ENCODE measurements at places on chromosomes 7 and 10.
A peak's percentile ranks its signal among the peaks of the same experiment; 100 is the strongest.

DNA sequence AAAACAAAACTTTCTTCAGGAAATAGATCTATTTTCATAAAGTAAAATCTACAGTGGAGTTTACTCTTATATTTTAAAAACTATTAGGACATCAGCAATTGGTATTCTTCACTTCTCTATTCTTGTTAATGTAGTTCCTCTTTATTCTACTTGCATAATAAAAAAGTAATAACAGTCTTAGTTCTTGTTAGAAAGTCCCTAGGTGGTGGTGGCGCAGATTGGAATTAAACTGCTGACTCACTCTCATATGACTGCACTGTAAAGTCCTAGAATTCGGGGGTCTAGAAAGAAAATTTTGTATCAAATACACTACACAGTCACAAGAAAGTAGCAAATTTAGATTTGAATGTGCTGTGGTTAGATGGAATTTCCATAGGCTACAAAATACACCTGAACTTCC, 44.6 kb upstream of the TES start:
- no peak for DNase-seq

GRCh38 chr10:63683223-63683622, 162.0 kb downstream of the REEP3 start:
- DNase-seq: no peak

GRCh38 chr10:69716711-69717560, 84.8 kb upstream of the COL13A1 start:
- peak; percentile 79 for DNase-seq

DNA sequence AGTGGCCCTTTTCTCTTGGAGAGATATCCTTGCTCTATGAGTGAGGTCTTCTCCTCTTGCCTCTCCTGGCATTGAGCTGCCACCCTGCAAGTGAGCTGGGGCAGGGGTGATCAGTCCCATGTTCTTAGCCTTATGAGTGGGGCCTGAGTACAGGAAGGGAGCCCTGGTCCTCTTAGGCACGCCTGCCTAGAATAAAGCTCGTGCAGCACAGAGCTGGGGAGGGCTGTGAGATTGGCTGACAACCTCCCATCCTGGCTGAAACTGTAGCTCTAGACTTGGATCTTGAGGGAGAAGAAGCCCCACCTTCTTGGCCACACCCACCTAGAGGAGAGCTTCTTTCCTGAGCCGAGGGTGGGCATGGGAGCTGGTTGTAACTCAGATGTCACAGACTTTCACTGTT, 305.0 kb upstream of the ZNF32 start:
- DNase-seq: no peak

DNA sequence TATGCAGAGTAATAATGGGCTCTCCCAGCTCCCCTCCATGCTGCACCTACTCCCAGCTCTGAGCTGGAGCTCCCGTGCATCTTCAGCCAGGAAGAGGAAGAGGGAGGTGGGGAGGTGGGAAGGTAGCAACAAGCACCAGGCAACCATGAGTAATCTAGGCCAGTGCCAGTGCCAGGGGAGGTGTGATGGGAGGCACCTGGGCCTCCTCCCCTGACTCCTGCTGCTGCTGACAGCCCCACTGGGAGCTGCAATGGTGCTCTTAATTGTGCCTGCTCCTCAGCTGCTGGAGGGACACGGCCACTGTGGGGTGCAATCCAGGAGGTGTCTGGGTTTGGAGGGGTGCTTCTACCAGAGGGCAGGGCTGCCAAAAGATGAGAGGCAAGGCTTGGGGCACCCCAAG, 243.0 kb downstream of the PLXNA4 start:
- DNase-seq: no peak

DNA sequence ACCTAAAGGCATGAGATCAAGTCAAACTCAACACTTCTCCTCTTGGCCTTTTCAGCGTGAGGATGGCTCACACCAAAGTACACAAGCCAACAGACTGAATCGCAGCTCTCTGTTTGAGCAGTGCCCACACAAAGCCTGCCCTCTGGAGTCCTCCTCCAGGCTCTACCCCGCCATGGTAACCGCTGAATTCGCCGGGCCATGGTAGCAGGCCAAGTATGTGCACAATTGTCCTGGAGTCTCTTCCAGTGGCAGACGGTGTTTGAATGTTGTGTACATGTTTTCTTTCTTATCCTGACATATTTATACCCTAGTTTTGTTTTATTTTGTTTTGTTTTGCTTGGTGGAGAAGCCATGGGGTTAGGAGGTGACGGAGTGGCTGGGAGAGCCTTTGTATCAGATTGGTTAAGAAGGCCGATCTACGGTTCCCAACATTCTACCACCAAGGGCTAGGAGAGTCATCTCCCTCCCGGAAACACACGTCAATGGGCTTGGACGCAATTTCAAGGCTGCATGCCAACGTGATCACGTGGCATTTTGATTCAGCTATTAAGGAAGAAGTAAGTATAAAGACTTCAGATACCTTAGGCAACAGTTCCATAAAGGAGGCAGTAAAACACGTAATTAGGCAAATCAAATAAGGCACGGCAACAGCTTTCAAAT, 12.1 kb upstream of the SHH start:
- DNase-seq: no peak

DNA sequence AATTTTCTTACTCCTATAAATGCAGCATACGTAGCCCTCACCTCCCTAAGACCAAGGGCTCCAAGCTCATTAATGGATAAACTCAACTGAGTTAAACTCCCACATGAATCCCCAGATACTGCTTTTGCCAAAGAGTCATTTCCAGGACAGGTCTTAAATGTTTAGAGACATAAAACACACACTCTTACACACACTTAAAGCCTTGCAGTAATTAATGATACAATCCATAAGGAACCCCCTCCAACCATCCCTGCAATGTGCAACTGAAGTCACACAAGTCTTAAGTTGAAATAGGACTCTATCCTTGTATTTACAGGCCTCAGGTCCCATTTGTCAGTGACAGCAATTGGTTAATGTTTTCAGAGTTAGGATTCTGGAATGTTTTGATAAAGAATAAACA, 194.1 kb downstream of the FANK1 start:
- DNase-seq: no peak

GRCh38 chr10:69123306-69123746, 652 bp upstream of the VPS26A start:
- DNase-seq: peak; percentile 73

- DNase-seq: no peak
Measured at GRCh38 chr10:86210416-86210815, 156.2 kb downstream of the GRID1 start.

- peak; percentile 89 for DNase-seq
Measured at GRCh38 chr7:94394437-94395140, at the start of gene COL1A2. COL1A2 (plus strand) TSS chr7:94394895; CDS start chr7:94395032, 137 bp downstream.

- DNase-seq: no peak
Measured at GRCh38 chr10:3955955-3956617, 171.1 kb upstream of the KLF6 start.

DNA sequence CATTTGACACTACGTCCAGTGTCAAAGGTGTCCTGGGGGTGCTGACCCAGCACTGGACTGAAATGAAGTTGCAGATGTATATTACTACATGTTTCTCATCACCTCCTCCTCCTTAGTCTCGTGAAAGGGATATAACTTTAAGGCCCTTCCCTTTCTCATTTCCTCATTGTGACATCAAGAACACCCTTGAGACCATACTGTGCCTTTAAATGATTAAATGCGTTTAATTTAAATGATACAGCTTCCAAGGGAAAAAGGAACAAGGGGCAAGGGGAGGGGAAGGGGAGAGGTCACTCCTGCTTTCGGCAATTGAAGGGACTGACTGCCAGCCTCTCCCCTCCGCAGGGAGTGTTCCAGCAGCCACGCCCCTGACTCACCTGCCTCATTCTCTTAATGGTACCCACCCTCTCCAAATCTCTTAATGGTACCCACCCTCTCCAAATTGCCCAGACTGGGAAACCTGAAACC, 80.5 kb upstream of the KMT2E start:
- no peak for DNase-seq

GRCh38 chr10:115555887-115556402, 462.8 kb downstream of the ATRNL1 start:
- no peak for DNase-seq

DNA sequence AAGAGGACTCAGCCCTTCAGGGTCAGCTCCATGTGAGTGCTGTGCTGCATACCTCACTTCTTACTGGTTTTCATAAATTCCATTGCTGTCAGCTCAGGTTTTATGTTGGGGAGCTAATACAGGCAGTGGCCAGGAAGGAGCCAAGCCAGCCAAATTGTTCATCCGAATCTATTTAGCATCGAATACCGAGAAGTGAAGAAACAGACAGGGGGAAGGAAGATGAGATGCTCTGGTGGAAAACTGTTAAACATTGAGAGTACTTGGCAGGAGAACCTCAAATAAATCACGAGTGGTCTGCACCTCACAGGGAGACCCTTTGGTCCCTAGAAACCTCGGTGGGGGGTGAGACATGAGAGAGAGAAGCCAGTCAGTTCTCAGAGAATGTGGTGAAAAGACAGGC, 196.0 kb upstream of the TMEM72 start:
- no peak for DNase-seq

- no peak for DNase-seq
Measured at GRCh38 chr7:158809596-158809995, 19.7 kb downstream of the ESYT2 start.

All from testis (tissue), 5 donors.